NCI-H1105 (cell line): ENCODE measurements at places on chromosomes 6 and 20.

- no peak for DNase-seq
These were observed 128.6 kb upstream of the PLCB4 start for GRCh38 chr20:8940326-8940725.

- no peak for DNase-seq
These were observed 240.3 kb upstream of the TCF21 start for GRCh38 chr6:133648581-133648980.

DNA sequence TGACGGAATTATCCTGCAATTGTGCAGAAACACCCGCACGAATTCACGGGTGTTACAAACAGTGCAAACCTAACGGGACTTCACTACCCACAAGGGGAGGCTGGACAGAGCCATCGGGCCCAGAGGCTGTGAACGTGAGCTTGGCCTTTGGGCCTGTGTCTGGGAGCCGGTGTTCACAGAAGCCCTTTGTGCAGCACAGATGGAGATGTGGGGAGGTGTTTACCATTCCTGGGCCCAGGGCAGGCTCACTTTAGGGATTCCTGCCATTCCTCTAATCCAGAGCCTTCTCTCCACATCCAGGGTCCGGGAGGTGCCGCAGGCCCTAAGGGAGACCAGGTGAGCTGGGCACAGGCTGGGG, 15.0 kb downstream of the COL9A3 start:
- no peak for DNase-seq

- no peak for DNase-seq
These were observed 113.9 kb downstream of the RIN2 start for GRCh38 chr20:19872001-19872400.

DNA sequence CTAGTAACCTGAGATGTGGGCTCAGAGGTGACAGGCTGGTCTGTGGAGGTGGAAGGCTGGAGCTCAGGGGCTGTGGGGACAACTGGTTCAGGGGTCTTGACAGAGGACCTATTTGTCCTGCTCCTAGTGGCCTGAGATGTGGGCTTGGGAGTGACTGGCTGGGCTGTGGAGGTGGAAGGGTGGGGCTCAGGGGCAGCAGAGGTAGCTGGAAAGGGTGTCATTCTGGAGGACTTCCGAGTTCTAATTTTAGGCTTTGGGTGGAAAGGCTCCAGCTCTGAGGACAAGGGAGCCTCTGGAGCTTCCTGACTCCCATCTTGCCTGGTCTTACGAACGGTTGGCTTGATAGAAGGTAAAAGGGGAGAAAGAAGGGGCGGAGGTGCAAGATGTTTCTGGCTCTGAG, 11.5 kb downstream of the MDC1 start:
- no peak for DNase-seq

DNA sequence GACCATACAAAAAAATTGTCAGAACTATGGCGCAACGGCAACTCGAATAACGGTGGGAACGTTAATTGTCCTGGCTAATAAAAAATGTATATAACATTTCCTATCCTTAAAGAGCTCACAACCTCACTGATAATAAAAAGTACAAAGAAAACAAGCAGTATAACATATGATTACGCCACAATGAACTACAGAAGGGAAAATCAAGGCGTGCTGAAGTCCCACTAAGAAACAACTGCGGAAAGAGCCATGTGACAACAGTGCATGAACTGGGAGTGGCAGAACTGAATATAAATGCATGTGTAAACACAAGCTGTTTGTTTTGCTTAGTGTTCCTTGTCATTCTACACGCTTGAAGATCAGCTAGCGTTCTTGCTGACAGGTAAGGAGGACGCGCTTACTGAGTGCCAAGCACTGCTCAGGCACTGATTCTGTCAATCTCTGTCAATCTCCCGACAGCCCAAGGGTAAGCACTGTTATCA, 466 bp upstream of the PSMB1 start:
- no peak for DNase-seq

- DNase-seq: no peak
These were observed 72.1 kb downstream of the TRAM2 start for GRCh38 chr6:52504782-52505136.

- no peak for DNase-seq
These were observed 275.9 kb downstream of the SAMD5 start for GRCh38 chr6:147784371-147784770.

GRCh38 chr6:26233649-26234420, 131.2 kb upstream of the BTN3A2 start:
- no peak for DNase-seq
